ENCODE measurements at places on chromosomes 12 and 14.

DNA sequence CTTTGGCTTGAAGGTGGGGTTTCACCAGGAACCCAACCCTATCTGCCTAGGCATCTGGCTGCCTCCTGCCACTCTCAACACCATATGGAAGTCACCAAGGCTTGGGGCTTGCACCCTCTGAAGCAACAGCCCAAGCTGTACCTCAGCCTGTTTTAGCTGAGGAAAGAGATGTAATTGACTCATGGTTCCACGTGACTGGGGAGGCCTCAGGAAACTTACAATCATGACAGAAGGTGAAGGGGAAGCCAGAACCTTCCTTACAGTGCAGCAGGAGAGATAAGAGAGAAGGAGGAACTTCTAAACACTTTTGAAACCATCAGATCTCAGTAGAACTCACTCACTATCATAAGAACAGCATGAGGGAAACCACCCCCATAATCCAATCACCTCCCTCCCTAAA is 26.9 kb downstream of the GLIPR1L1 start:
- DNase-seq: no peak

GRCh38 chr12:78671295-78671694 is 193.3 kb upstream of the SYT1 start:
- DNase-seq: no peak

DNA sequence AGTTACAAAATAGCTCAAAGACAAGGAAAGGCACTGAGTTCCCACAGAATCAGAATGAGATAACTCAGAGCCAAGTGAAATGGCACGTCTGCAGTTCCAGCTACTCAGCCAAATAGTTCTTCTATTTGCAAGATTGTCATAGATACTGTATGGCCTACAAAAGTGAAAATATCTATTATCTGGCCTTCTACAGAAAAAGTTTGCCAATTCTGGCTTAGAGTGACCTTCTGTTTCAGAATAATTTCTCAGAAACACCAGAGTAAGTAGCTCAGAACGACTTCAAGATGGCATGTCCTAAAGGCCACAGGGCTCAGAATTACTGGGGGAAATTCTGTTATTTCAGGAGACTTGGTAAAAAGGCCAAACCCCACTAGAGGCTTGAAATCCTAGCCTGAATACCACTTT is 10.7 kb upstream of the RTRAF start:
- DNase-seq: no peak

GRCh38 chr12:98403936-98404335 is 111.5 kb upstream of the TMPO start:
- no peak for DNase-seq

GRCh38 chr14:59727073-59727661 is 143.4 kb downstream of the RTN1 start:
- DNase-seq: no peak

GRCh38 chr12:80845639-80846038 is 92.1 kb downstream of the LIN7A start:
- no peak for DNase-seq

DNA sequence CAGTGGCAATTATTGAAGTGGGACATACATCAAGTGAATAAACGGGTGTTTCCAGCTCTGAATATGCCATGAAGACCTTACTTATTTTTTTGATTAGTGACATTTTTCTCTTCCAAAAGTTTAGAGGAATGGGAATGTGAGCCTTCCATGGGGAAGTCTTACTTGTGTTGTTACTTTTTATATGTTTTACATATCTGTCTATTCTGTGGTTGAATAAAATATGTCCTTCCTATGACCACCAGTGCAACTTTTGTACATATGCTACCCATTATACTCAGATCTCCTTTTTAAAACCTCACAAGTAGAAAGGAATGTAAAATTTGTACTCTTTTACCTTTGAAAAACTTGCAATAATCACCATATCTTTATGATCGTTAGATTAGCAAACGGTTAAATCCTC is 132.7 kb downstream of the MSRB3 start:
- DNase-seq: no peak

DNA sequence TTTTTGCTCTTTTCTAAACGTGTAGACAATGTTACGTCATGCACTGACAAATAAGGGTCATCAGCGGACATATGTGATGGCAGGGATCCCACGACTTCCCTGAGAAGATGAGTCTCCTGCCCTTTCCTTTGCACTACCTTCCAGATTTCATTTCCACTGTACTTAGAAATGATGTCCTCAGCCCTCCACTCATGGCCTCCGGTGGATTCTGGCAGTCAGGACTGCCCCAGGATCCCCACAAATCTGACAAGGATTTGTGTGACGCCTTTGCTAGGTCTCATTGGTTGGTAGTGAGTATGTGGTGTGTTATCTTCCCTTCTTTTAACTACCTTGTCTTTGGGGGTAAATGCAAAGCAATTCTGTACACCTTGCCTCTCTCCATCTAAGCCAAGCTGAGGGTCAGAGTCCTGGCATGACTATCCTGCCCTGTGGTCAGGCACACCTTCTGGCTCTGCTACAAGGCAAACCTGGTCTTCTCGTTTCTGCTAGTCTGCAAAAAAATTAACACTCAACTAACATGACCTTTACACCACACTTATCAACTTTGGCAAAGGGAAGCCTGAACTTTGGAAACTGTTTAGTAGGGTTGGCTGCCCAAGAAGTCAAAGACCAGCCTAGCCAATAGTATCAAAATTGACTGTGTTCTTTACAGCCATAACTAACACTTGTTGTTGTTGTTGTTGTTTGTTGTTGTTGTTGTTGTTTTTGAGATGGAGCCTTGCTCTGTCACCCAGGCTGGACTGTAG is 17.3 kb upstream of the DHRS4 start:
- DNase-seq: no peak

DNA sequence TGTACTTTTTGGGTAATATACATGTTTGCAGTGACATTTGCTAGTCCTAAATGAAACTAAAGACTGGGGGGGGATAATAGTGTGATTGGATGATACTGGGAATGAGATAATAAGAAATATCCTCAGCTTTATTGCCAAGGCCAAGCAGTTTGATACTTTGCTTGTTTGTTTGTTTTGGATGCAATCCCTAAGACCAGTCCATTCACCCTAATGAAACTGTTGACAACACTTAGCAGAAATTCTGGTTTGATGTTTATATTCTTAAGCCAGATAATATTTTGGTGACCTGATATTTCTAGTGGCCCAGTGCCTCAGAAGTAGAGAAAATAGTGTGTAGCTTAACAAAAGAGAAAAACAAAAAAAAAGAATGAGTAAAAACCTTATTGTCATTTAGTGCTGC is 1.8 kb downstream of the PHC1 start:
- no peak for DNase-seq

- DNase-seq: no peak
Observed at GRCh38 chr12:110248096-110248447, 33.0 kb upstream of the ATP2A2 start.

GRCh38 chr14:96217376-96217913 is 12.8 kb downstream of the BDKRB2 start:
- DNase-seq: no peak

DNA sequence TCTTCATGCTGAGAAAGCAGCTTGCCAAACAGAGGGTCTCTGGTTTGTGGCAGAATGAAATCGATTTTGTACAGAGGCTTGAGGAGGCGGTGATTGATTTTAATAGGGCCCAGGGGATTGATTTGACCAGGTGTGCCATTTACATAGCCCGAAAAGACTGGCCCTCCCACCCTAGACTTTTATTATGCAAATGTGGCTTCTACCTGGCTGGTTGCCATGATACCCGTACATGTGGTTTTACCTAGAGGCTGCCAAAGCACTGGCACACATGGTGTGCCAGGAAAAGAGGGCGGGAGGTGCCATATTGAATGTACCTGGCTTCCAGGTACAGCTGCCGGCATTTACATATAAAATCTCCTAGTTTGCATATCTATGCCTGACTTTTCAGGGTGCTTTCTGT is 18.0 kb upstream of the GUCY2C start:
- no peak for DNase-seq

DNA sequence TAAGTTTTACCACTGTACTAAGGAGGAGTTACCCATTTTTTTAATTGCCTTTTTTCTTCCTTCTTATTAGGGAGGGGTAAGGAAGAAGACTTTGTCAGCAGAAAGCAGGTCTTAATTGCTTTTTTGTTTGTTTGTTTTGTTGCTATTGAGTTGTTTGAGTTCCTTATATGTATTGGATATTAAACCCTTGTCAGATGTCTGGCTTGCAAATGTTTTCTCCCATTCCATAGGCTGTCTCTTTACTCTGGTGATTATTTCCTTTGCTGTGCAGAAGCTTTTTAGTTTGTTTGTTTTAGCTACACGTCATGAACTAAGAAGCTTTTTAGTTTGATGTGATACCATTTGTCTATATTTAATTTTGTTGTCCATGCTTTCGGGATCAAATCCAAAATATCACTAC is 13.3 kb downstream of the SPIC start:
- DNase-seq: no peak

GRCh38 chr12:42076976-42077375 is 67.7 kb downstream of the GXYLT1 start:
- DNase-seq: no peak

GRCh38 chr12:46209914-46210872 is 58.6 kb downstream of the SLC38A1 start:
- DNase-seq: no peak

- DNase-seq: no peak
Observed at GRCh38 chr12:23834076-23834475, 115.4 kb downstream of the SOX5 start.

DNA sequence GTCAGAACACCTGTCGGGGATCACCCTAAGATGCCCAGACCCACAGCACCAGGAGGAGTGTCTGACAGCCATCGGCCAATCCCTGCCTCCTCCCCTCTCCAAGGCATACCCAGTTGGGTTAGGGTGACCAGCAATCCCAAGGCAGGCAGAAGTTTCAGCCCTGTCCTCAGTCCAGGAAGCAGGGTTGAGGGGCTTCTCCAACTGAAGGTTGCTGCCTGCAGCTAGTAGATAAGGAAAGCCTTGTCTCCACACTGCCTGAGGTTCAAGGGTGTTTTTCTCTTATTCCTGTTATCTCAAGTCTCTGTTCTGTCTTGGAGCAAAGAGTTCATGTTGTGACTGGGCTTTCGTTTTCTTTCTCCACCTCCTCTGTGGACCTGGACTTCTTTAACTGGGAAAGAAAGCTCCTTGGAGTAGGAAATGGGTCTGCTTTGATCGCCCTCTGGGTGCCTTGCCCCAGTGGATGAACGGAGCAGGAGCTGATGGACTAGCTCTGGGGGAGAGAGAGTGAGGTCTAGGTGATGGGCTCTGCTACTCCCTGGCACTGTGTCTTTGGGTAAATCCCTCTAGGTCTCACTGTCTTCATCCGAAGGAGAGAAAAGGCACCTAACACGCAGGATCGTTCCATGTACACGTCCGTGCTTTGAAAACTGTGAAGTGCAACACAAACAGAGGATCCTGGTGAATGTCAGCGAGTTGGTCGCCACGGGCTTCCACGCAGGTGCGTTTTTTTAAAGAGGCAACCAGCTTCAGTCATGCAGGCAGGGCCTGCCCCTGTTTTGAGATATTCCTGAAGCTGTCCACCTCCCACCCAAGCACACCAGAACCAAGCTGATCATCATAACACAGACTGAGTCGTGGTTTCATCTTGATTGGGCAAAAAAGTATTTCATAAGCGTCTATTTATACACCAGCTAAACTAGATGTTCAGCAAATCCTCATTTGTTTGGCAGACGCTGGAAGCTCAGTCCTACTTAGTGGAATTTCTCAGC is 52.5 kb upstream of the FOXN3 start:
- no peak for DNase-seq

GRCh38 chr12:25052196-25052913 is 103.5 kb upstream of the BCAT1 start:
- no peak for DNase-seq

DNA sequence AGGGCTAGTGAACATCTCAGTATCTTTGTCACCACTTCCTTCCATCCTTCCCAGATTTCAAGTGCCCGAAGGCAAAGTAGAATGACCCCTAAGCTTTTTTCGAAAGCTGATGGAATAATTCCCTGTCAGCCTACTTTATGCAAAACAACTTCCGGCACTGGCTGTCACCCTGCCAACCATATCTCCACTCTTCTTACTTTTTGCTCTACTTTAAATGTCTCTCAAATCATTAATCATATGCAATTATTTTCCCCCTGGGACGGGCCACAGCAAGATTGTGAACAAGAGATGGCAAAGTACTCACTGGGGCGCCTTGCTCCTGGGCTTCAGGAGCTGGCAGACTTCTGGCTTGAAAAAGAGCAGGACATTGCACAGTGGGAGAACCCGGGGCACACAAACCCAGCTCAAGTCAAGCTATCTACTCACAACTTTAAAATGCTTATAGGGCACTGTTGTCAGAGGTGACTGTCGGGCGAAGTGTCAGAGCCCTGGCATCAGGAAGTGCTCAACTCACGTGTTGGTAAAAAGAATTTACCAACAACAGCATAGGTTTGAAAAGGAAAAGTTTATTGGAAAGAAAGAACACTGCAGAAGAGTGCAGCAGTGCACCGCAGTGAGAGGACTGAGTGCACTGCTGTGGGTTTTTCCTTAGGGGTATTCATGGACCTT is 373.5 kb downstream of the PAWR start:
- no peak for DNase-seq

GRCh38 chr12:54051026-54051842 is 2.4 kb upstream of the HOXC4 start:
- no peak for DNase-seq

DNA sequence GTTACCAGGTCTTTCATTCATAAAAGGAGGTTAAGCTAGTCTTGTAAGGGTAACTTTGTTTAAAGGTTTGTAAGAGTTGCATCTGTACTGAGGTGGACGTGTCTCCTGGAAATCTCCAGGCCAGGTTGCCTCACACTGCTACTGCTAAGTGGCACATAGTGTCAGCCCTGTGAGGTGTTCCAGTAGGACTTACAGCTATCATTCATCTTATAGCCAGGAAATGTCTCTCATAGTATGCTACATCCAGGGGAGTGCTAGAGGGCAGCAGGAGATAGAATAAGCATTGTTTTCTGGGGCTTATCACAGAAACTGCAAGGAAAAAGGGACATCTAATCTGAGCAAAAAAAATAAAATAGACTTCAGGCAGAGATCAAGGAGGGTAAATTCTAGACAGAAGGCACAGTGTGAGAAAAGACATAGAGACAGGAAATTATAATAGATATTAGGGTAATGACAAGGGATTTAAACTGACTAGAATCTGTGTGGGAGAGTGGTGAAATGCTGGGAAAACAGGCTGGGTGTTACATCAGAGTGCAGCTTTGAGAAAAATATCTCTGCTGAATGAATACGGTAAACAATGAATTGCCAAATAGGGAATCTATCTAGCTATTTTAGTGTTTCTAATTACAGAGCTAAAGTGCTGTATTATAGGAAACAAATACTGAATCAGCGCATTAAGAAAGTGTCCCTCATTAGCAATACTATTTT is 205.1 kb upstream of the ABCD2 start:
- no peak for DNase-seq

GRCh38 chr12:52965337-52965731 is 16.4 kb downstream of the KRT18 start:
- peak; percentile 22 for DNase-seq

DNA sequence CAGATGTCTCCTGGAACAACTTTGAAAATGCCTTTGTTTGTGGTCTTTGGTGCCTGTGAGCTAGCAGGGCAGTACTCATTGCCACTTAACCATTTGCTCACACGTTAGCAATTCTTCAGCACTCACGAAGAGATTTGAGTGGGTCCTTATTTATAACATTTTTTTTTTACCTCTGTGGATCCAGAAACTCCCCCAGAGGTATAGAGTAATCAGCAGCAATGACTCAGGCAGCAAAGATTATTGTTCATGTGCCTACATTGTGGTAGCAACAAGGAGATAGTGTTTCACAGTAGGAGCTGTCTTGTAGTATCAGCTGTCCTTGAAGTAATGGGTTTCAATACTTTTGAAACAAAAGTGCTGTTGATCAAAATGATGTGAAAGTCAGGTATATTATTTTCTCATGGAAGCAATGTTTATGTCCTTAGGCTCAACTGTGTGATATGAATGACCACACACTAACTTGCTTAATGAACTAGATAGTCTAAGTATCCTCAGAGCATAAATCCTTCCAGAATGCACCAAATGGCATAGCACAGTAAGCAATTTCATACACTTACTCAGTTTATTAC is 304.1 kb downstream of the EGLN3 start:
- no peak for DNase-seq

Data from neural crest cell (in vitro differentiated cells).